ENCODE measurements at places on chromosomes 16 and 17. TPM values are rescaled to one million over a fixed set of nuclear protein-coding genes. Genes with fewer than 3 reads are reported as not detected.

- DNase-seq = no peak
These were observed 24.4 kb downstream of the YWHAE start for GRCh38 chr17:1375615-1376014.

DNA sequence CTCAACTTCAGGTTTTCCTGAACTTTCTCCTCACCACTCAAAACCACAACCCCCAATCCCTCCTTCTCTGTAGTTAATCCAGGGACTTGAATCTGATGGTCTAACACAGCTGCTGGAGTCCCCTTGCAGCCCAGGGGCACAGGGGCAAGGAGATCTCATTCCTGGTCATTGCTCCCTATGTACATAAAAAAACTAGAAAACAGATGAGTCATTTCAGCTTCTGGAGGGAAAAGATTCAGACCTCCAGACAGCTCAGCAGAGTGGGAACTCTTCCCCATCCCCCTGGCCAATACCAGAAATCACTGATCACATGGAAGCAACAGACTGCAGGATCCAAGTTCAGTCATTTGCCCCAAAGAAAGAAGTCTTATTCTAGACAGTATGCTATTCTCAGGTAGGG, 62.1 kb downstream of the DYNLRB2 start:
- no peak for DNase-seq

Gene BAIAP3
- total RNA-seq = 7.8 TPM

- no peak for DNase-seq
These were observed 4.1 kb downstream of the PDF start for GRCh38 chr16:69326172-69326873.

DNA sequence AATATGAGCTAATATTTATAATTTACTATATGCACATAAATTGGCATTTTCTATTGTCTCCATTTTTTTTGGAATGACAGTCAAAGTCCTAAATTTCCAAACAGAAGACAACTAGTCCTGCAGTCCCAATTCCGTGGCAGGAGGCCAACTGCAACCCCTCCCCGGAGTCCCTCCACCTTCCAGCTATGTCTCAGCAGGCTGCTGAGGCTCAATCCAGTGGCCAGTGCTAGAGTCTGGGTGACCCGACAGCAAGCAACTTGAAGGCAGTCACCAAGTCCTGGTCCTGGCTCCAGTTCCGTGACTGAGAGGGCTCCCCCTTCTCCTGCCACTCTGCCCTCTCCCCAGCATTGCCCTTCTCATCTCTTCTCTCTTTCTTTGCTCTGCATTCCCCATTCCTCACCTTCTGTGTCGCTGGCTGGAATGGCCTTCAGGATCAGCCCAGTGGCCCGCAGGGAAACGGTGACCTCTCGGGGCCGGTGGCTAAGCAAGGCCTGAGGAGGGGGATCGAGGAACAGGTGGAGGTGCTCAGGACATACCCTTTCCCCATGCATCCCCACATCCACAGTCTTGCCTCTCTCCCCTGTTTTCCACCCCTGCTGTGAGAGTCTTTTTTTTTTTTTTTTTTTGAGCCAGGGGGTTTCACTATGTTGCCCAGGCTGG, 22.4 kb upstream of the MFSD6L start:
- no peak for DNase-seq

Gene SLC16A13
- total RNA-seq = 2.9 TPM

Gene CNTNAP1
- total RNA-seq = 9.0 TPM

Gene GNAO1
- 3.8 TPM for total RNA-seq

DNA sequence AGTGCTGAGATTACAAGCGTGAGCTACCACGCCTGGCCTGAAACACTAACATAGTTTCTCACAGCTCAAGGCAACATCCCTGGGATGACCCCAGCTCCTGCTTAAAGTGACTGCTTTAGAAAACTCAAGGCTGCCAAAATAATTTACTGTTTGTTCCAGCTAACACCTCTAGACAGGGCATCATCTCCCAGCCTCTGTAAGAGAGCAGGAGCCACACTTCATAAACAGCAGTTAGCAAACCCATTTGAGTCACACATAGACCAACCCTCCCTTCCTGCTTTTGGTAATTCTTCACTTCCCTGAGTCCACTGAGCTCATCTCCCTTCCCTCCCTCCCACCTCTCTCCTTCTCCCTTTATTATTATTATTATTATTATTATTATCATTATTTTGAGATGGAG, 201.3 kb downstream of the XYLT1 start:
- no peak for DNase-seq

Gene STH
- total RNA-seq = not detected

GRCh38 chr17:17304521-17304985, 1.4 kb downstream of the NT5M start:
- no peak for DNase-seq

GRCh38 chr17:64240261-64240740, 22.8 kb downstream of the TEX2 start:
- DNase-seq = no peak

GRCh38 chr16:76583466-76583865, 306.3 kb downstream of the CNTNAP4 start:
- DNase-seq = no peak
